Left forelimb (tissue), 1 donor: ENCODE measurements at places on chromosomes 2 and 18.

- no peak for DNase-seq
These were observed 101.0 kb downstream of the UNC80 start for GRCh38 chr2:209872675-209873074.

DNA sequence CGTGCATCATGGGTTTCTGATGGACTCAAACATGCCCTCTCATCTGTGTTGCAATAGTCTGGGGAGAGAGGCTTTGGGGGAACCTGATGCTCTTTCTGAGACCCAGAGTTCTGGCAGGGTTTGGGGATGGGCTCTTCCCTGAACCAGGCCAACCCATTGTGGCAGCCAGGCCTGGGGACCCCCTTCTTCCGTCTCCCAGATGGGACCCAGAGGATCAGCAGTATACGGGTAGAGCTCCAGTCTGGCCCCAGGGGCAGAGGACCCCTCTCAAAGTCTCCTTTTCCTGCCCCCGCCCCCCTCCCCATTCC, 333.7 kb downstream of the DYSF start:
- DNase-seq: no peak

DNA sequence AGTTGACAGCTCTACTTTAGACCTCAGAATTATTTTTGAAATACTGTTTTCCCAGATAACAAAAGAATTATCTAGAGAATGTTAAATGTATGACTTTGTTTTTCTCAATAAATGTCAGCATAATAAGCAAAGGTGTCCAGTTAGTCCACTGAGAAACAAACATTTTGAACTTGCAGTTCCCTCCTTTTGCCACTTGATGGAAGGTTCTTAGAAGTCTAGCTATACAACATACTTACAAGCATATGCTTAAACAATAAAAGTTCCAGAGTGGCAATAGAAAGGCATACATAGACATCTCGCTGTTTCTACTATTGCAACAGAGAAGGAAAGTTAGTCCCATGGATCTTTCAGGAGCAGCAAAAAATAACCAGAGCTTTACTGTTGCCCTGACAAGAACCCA, 11.8 kb downstream of the NDUFA10 start:
- no peak for DNase-seq

GRCh38 chr2:233013027-233013461, at the start of gene NGEF:
NGEF (minus strand) TSS chr2:233013256; CDS start chr2:232974890, 38,366 bp downstream.
- DNase-seq: peak; percentile 47

DNA sequence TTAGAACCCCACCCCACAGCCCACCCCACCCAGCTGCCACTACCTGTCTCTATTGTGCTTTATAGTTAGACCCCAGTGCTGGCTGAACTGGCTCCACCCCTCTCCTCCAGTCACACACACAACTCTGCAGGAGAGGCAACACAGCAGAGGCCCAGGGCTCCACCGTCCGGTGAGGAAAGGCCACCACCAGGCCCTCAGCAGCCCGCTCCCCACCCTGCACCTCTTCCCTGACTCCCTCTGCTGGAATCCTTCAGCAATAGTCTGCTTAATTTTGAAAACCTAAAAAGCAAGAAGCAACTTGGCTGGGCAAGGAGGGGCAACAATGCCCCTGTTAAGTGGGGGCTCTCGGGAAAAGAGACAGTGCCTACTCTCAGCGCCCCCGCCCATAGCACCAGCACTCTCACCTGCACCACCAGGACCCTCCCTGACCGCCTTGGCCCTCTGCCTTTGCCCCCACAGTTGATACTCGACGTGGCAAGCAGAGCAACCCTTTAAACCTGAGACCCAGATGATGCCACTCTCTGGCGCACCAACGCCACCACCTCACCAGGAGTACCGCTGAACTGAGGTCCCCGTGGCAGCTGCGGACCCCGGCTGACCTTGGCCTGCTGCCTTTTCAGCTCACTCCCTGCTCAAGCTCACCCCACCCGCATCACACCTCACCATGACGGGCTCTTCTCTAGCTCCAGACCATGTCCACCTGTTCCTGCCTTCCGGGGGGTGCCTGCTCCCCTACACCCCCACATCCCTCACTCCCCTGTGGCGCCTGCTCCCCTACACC, 45.7 kb downstream of the NDUFA10 start:
- no peak for DNase-seq

GRCh38 chr2:147182260-147182659, 662.6 kb upstream of the ACVR2A start:
- no peak for DNase-seq

- no peak for DNase-seq
These were observed 3.4 kb upstream of the SP3 start for GRCh38 chr2:173968551-173968950.

DNA sequence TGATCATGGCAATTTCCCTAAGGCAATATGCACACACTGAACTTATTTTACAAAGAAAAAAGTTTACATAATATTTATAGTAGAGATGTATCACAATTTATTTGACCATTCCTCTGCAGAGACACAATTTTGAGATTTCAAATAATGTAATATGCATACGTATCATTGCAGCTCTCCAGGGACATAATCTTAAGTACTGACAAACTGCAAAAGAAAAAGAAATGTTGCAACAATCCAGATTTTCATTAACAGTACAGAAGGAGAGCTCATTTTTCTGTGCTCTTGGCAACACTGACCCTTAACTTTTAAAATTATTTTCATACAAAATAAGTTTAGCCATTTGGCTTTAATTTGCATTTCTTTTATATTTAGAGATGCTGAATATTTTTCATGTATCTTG, 710.2 kb upstream of the SLC39A10 start:
- no peak for DNase-seq

DNA sequence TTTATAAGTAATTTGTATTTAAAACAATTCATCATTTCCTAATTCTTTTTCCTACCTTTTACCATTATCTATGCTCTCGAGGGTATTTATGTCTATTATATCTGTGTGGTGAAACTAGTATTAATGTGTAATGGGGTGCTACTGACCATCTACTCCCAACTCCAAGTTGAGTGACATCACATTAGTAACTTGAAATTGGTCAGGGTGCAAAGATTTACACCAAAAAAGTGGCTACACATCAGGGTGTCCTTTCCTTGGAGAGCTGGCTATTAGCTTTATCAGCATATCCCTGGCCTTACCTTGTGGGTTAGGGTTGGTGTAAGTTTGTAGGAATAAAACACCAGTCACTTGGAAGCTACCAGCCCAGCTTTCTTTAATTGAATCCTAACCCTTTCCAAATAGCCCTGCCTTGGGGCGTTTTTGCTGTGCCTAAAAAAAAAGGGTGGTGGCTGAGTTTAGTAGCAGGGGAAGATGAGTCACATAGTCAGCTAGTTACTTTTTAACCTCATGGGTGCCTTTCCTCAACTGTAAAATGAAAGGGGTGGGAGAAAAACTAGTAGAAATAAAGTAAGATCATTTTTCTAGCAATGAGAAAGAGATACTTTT, 14.0 kb downstream of the ANXA4 start:
- no peak for DNase-seq

DNA sequence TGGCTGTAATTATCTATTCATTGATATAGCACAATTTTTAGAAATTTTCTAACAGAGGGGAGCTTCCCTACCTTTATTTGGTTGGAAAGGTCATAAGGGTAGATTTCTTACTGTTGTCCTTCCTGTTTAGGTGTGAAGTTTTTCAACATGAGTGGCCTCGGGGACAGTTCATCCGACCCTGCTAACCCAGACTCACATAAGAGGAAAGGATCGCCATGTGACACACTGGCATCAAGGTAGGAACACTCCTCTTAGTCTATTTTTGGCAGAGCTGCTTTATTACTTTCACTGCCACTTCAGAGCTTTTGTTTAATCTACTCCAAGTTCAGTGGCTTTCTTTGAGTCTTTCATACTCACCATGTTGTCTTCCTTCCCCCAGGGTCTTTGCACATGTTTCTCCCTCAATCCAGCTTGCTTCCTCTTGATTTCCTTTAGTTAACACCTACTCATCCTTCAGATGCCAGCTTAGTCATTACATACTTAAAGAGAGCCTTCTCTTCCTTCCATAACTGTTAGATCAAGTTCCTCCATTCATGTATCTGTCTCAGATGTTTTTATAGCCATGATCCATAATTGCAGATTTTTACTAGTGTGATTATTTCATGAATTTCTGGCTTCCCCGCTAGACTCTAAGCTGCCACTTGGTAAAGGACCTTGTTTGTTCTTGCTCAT, 134.5 kb downstream of the PTRHD1 start:
- DNase-seq: no peak

DNA sequence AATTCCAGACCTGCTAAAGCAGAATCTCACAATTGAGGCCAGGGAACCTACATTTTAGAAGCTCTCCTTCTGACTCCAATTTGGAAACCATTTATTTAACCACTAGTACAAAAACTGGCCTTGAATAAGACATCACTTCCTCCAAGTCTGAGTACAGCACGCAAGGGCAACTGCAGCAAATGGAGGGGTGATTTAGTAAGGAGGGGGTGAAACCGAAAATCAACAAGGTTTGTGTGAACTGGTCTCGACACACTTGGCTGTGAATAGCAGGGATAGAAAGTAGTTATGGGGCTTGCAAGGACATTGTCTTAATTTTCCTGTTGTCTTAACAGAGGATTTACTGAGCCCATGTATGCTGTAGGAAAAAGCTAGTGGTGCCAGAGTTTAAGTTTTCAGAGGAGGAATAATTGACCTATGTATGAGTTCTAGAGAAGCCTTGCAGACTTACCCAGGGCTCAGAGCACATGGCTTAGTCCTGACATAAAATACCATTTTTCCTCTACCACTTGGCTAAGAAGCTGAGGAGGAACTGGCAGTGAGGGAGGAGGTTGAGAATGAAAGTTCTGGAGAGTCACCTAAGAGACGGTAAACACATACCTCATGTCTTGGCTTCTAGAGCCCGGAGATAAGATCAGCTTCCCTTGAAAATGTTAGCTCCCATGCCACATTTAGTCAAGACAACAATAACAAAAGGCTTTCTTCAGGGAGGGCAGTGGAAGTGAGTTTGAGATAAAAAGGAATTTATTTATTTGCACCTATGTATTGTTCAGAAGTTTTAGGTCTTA, 114.8 kb downstream of the SMAD2 start:
- DNase-seq: no peak

DNA sequence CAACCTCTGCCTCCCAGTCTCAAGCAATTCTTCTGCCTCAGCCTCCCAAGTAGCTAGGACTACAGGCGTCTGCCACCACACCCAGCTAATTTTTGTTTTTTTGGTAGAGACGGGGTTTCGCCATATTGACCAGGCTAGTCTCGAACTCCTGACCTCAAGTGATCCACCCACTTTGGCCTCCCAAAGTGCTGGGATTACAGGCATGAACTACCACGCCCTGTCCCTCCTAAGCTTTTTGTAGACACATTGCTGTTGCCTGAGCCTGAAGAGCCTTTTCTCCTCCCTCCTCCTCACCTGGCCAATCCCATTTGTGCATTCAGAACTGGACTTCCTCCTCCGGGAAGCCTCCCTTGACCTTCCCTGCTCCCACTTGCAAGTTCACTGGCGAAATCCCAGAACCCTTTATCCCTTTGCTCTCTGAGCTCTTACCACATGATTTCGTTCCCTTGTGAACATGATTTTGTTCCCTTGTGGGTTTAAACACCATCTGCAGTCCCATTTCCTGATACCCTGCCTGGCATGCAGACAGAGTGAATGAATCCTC, 2.6 kb downstream of the C2orf72 start:
- DNase-seq: no peak

DNA sequence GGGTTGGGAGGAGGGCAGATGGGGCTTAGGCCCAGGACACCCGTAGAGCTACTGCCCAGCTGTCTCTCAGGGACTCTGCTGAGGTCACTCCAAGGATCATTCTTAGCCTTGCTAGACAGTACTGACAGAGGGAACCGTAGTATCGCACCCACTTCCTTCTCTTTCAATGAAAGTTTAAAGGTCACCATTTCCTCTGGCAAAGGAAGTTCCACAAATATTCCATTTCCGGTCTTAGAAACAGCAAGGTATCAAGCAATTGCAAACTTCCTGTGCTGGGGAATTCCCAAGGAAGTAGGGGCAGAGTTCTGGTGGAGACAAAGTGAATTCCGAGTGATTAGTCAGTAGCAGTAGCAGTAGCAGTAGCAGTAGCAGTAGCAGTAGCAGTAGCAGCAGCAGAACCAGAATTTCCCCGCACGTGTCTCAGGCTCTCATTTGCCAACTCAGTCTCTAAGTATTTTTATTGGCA, 24.7 kb downstream of the IL1B start:
- no peak for DNase-seq

GRCh38 chr18:48318436-48318835, 90.7 kb downstream of the ZBTB7C start:
- DNase-seq: no peak

DNA sequence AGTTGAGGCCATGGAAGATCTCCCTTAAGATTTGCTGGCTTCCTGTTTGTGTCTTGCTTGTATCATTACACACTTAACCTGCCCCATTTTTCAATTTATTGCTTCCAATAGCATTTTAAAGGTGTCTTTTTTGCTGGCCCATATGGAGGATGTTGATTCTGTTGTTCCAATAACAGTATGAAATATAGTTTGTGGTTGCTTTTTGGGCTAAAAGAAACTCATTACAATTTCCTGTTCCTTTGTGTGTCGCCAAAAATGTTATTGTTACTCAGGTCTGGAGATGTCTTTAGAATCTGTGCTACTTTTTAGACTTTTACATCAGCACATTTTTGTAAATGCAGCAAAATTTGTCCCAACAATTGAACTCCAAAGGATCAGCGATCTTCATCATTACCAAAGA, 234.0 kb upstream of the ITGA4 start:
- no peak for DNase-seq

- no peak for DNase-seq
These were observed 18.9 kb downstream of the AAK1 start for GRCh38 chr2:69624611-69625010.

GRCh38 chr18:56257205-56257604, 381.2 kb downstream of the TXNL1 start:
- DNase-seq: no peak

- DNase-seq: no peak
These were observed 12.4 kb upstream of the RPL37A start for GRCh38 chr2:216486271-216486670.

DNA sequence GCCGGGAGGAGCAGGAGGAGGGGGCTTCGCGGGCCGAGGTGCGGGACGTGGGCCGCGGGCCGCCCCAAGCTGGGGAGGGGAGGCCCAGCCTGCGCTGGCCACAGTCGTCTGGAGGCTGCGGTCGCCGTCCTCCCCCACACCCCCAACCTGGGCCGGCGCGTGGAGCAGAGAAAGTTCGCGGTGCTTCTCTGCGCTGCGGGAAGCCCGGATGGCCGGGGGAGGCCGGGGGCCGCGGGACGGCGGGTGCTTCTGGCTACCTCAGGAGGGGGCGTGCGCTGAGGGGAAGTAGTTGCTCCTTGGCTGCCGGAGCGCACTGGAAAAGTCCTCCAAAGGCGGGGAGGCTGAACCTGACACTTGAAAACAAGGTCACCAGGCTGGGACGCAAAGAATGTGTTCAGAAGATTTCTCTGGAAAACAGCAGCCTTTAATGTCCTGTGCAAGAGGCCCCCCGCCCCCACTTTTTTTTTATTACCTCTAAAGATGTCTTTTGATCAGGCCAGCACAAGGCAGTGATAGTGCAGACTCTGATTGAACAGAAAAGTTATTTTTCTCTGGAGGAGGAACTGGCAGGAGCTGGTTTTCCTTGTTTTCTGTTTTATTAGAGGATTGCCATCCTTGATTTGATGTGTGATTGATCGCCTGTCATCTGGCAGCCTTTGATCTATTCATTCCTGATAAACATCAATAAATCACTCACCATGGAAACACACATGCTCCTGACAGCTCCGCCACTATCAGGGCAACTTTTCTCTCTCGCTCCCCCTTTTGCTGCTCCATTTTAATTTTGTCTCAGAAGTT, 1.6 kb downstream of the TSHZ1 start:
- DNase-seq: no peak

- DNase-seq: no peak
These were observed 120.2 kb downstream of the MYO3B start for GRCh38 chr2:170298115-170298514.
